ENCODE measurements at places on chromosomes 5 and 9. TPM values are rescaled to one million over a fixed set of nuclear protein-coding genes. Genes with fewer than 3 reads are reported as not detected.
A peak's percentile ranks its signal among the peaks of the same experiment; 100 is the strongest.

DNA sequence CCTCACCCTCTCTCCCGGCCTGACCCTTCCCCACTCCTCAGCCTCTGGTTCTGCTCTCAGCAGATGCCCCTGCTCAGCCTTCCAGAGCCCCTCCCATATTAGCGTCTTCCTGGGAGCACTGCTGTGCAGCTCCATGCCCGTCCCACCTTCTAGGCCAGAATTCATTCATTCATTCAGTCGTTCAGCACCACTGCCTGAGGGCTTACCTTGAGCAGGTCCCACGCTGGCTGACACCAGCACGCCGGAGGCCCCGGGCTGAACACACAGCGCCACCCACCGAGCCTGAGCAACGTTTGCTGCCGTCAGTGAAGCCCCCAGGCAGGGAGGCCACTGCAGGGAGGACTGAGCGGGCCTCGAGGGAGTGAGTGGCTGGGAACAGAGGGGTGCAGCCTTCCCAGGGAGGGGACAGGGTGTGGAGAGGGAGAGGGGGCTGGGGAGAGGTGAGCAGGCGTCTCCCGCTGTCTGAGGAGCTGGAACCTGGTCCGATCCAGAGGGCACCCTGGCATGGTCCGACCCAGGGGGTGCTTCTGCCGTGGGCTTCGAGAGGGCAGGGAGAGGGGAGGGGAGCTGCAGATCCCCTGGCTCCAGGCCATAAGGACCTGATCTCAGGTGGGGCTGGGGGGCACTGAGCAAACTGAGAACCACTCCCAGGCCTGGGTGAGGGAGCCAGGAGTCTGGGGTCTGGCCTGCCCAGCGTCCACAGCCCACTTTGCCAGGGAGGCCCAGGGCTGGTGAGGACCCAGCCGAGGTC is 98.8 kb upstream of the RAPGEF1 start:
- H3K36me3 ChIP-seq: no peaks in the 10 kb centered on the region
- peaks cover 8% of the 10 kb centered on the region for H3K27me3 ChIP-seq
- no peak for DNase-seq
- H3K27ac ChIP-seq: no peak overlapping the region
- H3K4me1 ChIP-seq: peaks cover 9% of the 10 kb centered on the region

The AK8 gene
- total RNA-seq: not detected

DNA sequence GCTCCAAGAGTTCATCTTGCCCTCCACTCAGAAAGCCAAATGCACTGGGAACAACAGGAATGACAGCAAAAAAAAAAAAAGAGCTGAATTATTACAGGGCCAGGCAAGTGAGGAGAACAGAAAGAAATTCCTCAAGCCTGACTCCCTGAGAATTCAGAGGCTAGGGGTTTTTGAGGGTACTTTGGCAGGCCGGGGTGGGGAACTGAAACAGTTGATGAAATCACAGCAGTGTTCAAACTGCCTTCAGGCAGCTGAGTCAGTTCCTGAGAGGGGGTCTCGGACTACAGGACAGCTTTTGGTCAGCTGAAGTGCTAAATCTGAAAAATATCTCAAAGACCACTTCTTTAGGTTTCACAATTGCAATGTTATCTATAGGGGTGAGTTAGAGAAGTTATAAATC is 419.4 kb downstream of the SEMA5A start:
- H3K4me1 ChIP-seq: no peaks in the 10 kb centered on the region
- H3K27me3 ChIP-seq: no peaks in the 10 kb centered on the region
- no peak for DNase-seq
- H3K27ac ChIP-seq: no peak overlapping the region
- no peak overlapping the region for H3K4me3 ChIP-seq

DNA sequence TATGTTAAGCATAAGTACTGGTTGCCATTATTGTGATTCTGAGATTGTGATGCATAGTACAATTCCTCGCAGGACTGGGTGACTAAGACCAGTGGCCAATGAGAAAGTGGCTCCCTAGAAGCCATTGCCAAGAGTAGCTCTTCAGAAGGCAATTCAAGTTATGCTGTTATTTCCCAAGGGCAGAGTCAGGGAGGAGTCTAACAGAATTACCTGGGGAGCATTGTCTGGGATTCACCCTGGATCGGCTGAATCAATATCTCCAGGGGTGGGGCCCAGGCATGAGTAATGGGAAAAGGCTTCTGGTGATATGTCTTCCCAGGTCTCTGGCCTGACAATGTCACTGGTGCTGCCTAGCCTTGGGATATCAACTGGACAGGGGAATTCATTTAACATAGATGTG is 10.9 kb upstream of the ARHGEF28 start:
- no peak for DNase-seq
- H3K36me3 ChIP-seq: no peaks in the 10 kb centered on the region
- H3K27me3 ChIP-seq: peaks cover 24% of the 10 kb centered on the region
- no peak overlapping the region for H3K4me3 ChIP-seq
- no peaks in the 10 kb centered on the region for H3K4me1 ChIP-seq

The NEUROG1 gene
- not detected for total RNA-seq

GRCh38 chr5:149038336-149039080 is 24.4 kb downstream of the SH3TC2 start:
- H3K4me3 ChIP-seq: no peak overlapping the region
- H3K4me1 ChIP-seq: peaks cover 20% of the 10 kb centered on the region
- DNase-seq: no peak
- H3K36me3 ChIP-seq: no peaks in the 10 kb centered on the region

The SLC25A2 gene
- total RNA-seq: not detected

DNA sequence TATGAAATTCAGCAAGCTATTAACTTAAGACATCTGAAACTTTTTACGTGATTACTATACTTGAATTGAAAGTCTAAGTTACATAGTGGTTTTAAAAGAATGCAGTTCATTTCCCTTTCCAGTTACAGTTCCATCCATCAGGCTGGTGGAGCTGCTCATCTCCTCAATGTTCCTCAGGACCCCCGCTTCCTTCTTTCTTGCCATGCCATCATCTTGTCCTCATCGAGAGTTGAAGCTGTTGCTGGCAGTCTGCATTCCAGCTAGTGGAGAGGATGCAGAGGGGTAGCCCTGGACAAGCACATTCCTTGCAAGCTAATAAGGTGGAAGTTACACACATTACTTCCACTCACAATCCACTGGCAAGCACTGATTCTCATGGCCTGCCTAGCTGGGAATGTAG is 8.8 kb upstream of the RNF183 start:
- H3K27me3 ChIP-seq: no peaks in the 10 kb centered on the region
- no peaks in the 10 kb centered on the region for H3K36me3 ChIP-seq
- no peak overlapping the region for H3K4me3 ChIP-seq
- no peak for DNase-seq

The CER1 gene
- total RNA-seq: not detected

- no peaks in the 10 kb centered on the region for H3K36me3 ChIP-seq
- no peak for DNase-seq
- H3K27me3 ChIP-seq: peaks cover 4% of the 10 kb centered on the region
- H3K27ac ChIP-seq: no peak overlapping the region
Measured at GRCh38 chr9:15149450-15149849, 157.6 kb downstream of the TTC39B start.

The MCC gene
- 5.4 TPM for total RNA-seq

The EGR1 gene
- 46.0 TPM for total RNA-seq

GRCh38 chr5:173256800-173257199 is 21.8 kb upstream of the NKX2-5 start:
- DNase-seq: no peak
- no peaks in the 10 kb centered on the region for H3K36me3 ChIP-seq
- peaks cover 37% of the 10 kb centered on the region for H3K27me3 ChIP-seq

DNA sequence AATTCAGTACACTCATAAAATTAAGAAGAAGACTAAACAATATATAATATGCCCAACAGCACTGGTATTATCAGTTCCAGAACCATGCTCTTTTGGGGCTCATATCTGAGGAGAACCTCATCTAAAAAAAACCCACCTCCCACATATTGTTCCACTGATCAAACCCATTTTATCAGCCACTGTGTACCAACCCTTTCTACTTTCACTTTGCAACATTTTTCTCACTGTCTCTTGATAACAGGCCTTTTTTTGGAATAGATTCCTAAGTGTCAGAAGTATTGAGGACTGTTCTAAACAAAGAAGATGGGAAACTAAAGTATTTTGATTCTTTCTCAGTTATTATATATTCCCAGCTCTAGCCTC is 173.2 kb downstream of the GABRB2 start:
- H3K36me3 ChIP-seq: no peaks in the 10 kb centered on the region
- H3K27me3 ChIP-seq: no peaks in the 10 kb centered on the region
- no peaks in the 10 kb centered on the region for H3K4me1 ChIP-seq
- no peak overlapping the region for H3K27ac ChIP-seq

The ANXA2R gene
- 10.4 TPM for total RNA-seq

DNA sequence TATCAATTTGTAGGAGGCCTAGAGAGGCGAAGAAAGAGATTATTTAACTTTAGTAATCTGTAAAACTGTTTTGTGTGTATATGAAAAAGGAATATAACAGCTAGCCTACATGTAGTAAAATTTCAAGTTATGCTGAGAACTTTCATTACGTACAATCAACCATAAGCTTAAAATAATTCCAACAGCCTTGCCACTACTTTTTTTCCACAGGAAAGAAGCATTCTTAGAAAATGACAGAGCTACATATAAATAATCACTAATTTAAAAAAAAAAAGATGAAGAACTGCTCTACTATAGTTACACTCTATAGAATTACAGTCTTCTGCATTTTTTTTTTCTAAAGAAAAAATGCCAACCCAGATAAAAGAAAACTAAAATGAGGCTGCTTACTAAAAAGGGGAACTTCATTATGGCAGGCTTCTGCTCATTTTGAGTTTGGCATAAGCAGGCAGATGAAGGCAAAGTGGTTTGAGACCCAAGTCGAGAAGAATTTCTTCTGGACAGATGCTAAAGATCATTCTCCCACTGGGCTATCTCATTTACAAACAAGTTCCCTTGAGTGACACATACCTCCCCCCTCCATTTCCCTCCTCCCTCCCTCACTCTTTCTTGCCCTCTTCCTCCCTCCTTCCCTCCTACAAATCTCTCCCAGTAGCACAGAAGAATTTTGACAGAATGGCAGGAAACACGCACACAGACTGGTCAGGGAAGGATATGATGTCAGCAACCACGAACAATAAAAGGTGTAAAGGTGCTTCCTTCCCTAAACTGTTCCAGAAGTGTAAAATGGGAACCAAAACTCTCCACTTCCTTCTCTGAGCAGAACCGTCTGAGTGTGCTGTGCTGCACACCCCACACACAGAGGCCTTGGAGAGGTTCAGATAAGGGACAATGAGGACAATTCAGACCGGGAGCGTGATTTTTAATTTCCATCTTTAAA is 56.1 kb downstream of the MEF2C start:
- peak; percentile 19 for DNase-seq
- peaks cover 50% of the 10 kb centered on the region for H3K4me1 ChIP-seq
- peaks cover 4% of the 10 kb centered on the region for H3K27me3 ChIP-seq
- H3K27ac ChIP-seq: peak overlapping the region; percentile 83

DNA sequence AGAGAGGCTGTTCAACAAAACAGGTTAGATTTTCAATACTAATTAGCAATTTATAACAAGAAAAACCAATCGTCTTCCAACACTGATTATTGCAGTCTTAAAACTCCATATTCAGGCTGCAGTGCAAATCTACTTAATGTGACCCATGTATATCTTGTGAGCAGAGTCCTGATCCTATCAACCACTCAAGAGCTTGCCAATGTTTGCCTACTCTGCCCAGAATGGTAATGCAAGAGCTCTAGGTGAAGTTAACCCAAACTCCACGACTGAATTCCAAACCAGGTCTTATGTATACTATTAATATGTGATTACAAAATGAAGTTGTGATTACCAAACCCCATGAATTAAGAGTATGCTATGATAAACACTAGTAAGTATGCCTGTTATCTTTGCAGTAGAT is 17.1 kb downstream of the EFNA5 start:
- DNase-seq: no peak
- H3K36me3 ChIP-seq: no peaks in the 10 kb centered on the region
- no peaks in the 10 kb centered on the region for H3K4me1 ChIP-seq
- H3K27ac ChIP-seq: no peak overlapping the region
- peaks cover 18% of the 10 kb centered on the region for H3K27me3 ChIP-seq
- no peak overlapping the region for H3K4me3 ChIP-seq

The TMEM215 gene
- total RNA-seq: not detected

DNA sequence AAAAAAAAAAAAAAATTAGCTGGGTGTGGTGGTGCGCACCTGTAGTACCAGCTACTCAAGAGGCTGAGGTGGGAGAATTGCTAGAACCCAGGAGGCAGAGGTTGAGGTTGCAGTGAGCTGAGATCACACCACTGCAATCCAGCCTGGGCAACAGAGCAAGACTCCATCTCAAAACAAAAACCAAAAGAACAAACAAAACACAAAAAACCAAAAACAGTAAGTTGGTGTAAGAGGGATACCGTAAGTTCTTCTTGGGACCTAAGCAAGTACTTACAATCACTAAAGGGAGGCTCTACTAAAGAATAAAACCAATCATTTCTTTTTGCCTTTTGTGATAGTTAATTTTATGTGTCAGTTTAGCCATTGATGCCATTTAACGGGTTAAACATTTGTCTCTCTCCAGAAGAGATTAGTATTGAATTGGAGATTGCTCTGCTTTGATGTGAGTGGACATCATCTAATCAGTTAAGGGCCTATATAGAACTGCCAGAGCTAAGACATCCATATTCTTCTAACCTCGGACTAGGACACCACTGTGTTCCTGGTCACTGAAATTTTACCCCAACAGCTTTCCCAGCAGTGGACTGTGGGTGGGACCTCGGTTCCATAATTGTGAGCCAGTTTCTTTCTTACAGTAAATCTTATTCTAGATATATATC is 10.5 kb upstream of the ETF1 start:
- peaks cover 55% of the 10 kb centered on the region for H3K36me3 ChIP-seq
- no peak overlapping the region for H3K27ac ChIP-seq
- H3K4me1 ChIP-seq: peaks cover 5% of the 10 kb centered on the region
- H3K4me3 ChIP-seq: no peak overlapping the region
- no peaks in the 10 kb centered on the region for H3K27me3 ChIP-seq

DNA sequence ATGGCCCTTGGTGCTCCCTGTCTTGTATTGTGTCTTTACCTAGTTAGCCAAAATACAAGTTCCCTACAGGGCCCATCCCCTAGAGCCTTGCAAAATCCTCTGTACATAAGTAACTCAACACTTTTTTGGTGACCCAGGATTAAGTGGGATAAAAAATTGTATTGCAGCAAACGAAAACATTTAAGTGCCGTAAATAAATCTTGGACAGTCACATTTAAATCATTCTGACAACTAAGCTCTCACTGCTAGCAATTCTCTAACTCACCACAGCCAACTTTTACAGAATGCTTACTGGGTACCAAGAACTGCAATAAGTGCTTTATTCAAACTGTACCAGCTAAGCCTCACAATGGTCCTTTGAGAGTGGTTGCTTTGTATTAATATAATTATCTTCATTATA is 56.6 kb downstream of the GNAQ start:
- no peak overlapping the region for H3K27ac ChIP-seq
- no peak for DNase-seq
- H3K36me3 ChIP-seq: peaks cover 7% of the 10 kb centered on the region
- H3K4me3 ChIP-seq: no peak overlapping the region

GRCh38 chr9:16619914-16620520 is 250.5 kb downstream of the BNC2 start:
- no peak overlapping the region for H3K4me3 ChIP-seq
- no peak for DNase-seq
- H3K27ac ChIP-seq: no peak overlapping the region
- no peaks in the 10 kb centered on the region for H3K4me1 ChIP-seq
- no peaks in the 10 kb centered on the region for H3K27me3 ChIP-seq
- no peaks in the 10 kb centered on the region for H3K36me3 ChIP-seq

GRCh38 chr5:99369797-99370593 is 441.2 kb upstream of the CHD1 start:
- DNase-seq: no peak
- no peaks in the 10 kb centered on the region for H3K27me3 ChIP-seq
- no peak overlapping the region for H3K27ac ChIP-seq

The MZB1 gene
- total RNA-seq: 14.4 TPM

The IRF1 gene
- 128 TPM for total RNA-seq

- no peak overlapping the region for H3K4me3 ChIP-seq
- DNase-seq: no peak
- no peaks in the 10 kb centered on the region for H3K36me3 ChIP-seq
- no peak overlapping the region for H3K27ac ChIP-seq
- no peaks in the 10 kb centered on the region for H3K27me3 ChIP-seq
- no peaks in the 10 kb centered on the region for H3K4me1 ChIP-seq
Measured at GRCh38 chr9:134175291-134175807, 11.0 kb upstream of the RNU6ATAC start.

Measured in activated CD8-positive, alpha-beta T cell treated with anti-CD3 and anti-CD28 coated beads for 36 hours (primary cell).